ENCODE measurements at places on chromosomes 3 and 15.

DNA sequence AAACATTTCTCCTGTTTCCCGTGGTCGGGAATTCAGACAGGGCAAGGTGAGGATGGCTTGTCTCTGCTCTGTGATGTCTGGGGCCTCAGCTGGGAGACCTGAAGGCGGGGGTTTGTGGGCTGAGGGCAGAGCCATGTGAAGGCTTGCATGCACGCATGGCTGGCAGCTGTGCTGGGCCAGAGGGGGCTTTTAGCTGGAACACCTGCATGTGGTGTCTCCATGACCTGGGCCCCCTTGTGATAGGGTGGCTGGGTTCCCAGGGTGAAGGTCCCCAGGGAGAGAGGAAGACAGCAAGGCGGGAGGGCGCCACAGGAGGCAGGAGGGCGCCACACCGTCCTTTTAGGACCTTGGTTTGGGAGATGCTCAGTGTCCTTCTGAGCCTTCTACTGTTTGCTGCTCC lies 101.6 kb upstream of the PRR23E start:
- no peak for DNase-seq

DNA sequence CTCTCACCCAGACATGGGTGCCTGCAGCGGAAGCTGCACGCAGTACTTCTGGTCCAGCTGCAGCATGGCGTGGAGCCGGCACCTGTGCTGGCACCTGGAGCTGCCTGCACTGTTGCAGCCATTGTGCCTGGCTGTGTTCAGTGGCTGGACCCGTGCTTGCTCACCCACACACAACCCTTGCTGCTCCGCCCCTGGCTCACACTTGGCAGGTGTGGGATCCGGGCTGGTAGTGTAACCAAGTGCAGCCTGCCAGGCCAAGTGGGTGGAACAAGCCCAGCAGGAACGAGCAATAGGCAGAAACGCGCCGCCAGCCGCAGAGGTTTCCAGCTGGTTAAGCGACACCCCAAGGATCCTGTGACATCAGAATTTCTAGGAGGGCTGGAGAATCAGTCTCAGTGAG lies 11.2 kb upstream of the SCAPER start:
- no peak for DNase-seq

- DNase-seq: no peak
Measured at GRCh38 chr3:35426366-35426958, 212.9 kb upstream of the ARPP21 start.

DNA sequence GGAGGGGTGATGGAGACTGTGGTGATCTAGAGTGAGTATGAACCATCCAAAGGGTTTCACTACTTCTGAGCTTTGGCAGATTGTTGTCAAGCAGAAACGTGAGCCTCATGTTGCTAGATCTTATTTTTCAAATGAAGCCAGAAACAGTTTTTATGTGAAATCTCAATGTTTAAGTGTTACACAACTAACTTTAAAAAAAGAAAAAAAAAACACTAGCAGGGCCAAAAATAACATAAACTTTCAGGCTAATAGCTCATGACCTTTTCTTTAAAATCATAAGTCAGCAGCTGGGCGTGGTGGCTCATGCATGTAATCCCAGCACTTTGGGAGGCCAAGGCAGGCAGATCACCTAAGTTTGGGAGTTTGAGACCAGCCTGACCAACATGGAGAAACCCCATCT lies 2.1 kb upstream of the HTR3D start:
- DNase-seq: no peak

All from stimulated activated naive CD8-positive, alpha-beta T cell treated with anti-CD3 and anti-CD28 coated beads, Interleukin-15, amount 100 ng/mL, for 72 hours (primary cell).